ENCODE measurements at places on chromosomes 7 and 10.

DNA sequence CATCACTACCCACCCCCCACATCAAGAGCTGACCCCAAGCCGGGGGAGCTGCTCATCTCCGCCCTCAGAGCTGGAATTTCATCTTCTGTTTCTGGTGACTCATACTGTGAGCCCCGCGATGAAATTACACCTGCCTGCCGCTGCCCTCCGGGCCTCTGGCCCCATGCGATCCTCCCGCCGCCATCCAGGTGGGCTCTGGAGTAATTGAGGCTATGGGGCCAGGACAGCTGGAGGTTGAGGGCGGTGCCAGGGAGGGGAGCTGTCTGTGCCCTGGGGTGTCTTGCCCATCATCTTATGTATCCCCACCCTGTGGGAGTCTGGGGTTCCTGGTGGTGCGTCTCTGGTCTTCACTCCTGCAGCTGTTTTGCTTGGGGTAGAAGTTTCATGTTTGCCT lies 9.0 kb downstream of the GTF2IRD1 start:
- DNase-seq = no peak

GRCh38 chr7:149869867-149870266 lies 3.9 kb upstream of the ATP6V0E2 start:
- DNase-seq = no peak

DNA sequence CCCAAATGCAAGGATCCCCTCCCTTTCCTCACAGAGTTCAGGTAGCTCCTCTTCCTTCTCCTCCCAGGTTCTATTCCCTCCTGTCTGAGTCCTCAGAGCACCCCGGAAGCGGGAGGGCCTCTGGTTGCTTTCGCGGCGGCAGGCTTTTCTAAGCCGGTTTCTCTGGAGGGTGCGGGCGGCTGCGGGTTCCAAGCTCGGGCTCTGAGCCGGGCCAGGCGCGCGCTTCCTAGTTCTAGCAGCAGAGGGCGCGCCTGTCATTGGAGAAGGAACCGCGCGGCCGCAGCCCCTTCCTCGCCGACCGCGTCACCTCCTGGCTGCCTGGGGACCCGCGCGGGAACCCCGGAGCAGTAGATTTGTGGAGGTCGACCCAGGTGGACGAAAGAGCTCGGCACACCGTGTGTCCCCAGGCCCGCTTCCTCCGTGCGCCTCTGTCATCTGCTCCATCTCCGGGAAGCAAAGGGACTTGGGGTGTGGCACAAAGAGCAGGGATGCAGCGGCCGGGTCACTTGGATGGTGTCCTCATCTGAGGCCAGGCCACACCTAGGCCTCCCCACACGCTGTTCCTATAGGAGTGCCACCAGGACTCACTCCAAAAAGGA lies 389.0 kb upstream of the PODXL start:
- DNase-seq = no peak

- no peak for DNase-seq
Observed at GRCh38 chr10:120917521-120918250, 66.5 kb downstream of the WDR11 start.

GRCh38 chr7:124390301-124390700 lies 357.4 kb upstream of the TMEM229A start:
- no peak for DNase-seq

DNA sequence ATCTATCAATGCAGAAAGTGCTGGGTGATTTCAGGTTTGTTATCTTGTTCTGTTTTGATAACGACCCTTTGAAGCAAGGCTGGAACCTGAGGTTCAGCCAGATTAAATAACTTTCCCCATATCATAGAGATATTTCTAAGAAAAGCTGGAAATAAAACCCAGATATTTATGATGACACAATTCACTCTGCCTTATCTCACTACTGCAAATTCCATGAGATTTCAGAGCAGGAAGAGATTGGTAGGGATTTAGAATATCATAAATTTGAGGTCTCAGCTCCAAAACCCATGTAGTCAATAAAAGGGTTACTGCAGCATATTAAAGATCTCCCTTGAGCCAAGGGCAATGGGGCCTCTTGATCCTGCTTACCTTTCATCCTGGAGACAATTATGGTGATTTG lies 692.5 kb upstream of the IGFBP3 start:
- no peak for DNase-seq

DNA sequence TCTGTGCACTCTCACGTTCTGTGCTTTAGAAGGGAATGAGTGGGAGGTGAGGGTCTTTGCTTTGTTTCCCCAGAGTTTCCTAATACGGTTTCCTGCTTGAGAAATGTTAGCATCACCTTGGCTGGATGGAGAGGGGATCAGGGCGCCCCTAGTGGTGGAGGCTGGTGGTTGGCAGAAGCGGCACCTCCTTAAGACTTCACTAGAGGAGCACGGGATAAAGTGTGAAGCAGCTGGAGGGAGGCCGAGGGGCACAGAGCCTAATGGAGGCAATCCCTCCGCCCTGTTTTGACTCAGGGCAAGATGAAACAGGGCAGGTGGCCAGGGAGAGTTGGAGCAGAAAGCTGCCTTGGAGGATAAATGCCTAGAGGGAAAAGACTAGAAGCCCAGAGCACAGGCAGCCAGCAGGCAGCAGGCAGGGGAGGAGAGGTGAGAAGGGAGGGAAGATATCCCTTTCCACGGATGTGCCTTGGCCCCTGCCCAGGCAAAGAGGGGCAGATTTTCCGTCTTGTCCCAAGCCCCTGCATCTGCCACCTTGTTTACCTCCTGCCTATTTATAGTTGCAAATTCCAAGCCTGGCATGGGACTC lies 56.0 kb upstream of the BTRC start:
- DNase-seq = peak; percentile 5

DNA sequence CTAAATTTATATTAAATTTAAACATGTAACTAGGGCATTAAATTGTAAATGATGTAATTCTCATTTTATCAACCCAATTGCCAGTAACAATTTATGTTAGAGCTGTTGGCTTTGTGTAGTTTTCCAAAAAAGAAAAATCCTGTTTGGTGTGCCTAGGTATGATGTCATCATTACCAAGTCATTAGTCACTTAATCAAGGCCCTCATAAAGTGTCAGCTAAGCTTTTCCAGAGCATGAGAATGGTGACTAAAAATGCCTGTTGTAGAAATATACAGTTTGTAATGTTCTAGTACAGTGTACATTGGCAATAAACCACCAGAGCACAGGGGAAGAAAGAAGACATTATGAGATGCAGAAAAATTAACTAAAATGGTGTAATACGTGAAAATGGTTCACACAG lies 593.8 kb upstream of the ANKRD30A start:
- no peak for DNase-seq

GRCh38 chr7:120951826-120952225 lies 1.2 kb downstream of the ING3 start:
- DNase-seq = no peak

DNA sequence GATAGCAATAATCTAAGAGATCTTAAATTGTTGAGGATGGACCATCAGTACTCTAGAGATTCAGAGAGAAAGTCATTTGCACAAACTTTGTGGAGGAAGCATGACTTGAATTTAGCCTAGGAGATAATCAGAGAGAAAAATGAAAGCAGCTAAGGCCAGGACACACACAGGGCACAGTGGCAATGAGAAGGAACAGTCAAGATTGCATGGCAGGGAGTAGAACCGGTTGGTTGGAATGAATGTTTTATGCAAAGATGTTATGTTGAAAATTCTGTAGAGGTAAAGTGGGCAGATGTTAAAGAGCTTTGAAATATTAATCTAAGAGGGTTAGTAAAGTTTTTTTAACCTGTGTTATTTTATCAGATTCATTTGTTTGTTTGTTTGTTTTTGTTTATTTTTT lies 521.8 kb downstream of the GATA3 start:
- no peak for DNase-seq

DNA sequence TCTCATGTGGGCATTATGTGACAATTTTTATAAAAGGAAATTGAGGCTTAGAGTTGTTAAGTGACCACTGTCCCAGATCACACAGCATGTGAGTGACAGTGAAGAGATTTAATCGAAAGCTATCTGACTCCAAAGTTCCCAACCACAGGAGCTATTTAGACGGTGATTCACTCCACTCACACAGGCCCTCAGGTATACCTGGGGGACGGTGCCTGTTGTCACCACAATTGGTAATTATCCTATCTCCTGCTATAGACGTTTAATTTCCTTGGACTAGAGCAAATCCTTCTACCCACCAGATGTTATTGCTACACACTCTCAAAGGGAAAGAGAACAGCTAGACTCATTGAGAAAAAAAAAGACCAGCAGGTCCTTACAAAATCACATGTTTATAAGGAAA lies 145.5 kb downstream of the KLF6 start:
- DNase-seq = no peak

DNA sequence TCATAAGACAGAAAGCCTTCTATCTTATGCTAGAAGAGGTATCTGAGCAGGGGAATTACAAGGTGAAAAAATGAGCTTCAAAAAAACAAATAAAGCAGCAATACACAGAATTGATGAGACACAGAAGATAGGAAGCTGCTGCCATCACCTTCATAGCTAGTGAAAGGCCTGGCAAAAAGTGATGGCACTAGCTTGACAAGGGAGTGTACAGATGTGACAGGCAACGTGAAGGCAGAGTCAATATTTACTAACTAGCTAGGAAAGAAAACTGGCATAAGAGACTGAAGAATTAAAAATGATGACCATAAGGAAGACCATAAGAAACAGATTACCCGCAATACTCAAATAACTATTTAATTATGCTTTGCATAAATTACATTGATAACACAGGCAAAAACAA lies 9.4 kb downstream of the GPR22 start:
- no peak for DNase-seq

DNA sequence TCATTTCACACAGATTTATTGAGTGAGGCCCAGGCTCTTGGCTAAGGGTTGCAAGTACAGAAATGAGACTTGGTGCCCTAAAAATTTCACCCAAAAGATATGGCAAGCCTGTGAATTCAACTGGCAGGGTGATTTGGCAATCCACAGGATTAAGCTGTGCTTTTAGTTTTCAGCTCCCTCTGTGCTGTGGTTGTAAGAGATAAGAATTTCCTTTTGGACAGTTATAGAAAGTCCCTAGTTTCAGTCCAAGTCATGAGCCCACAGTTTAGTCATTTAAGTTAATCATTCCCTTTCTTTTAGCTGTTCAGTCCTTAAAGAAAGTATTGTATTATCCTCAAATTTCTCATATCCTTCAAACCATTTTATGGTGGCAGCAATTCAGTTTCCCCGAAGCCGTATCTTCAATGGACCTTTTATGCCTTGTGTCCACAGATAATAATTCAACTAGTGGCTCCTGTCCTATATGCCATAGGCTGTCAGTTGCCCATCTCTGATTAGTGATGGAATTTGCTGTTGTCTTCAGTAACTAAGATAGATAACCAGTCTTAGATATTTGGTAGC lies 73.4 kb upstream of the NAMPT start:
- DNase-seq = no peak

DNA sequence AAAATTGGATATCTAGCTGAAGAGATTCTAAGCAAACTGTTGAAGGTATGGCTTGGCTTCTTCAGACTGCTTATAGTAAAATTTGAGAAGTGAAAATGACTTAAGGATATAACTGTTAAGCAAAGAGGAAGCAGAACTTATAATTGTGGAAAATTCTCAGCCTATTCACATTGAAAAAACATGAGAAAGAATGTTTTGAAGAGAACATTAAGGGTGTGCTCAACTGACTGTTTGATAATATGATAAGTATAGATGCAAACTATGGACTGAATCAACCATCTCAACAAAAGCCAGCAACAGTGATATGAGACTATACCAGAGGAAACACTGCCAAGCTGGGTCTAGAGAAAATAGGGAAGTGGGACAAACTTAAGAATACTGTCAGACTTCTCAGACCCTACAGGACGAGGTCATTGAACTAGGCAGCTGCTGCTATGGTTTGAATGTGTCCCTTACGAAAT lies 133.1 kb upstream of the PPP1R3A start:
- no peak for DNase-seq

GRCh38 chr7:156309016-156309620 lies 331.5 kb upstream of the RNF32 start:
- no peak for DNase-seq

- no peak for DNase-seq
Observed at GRCh38 chr7:82335001-82335400, 108.6 kb downstream of the CACNA2D1 start.

- no peak for DNase-seq
Observed at GRCh38 chr7:68833422-68833821, 764.9 kb upstream of the AUTS2 start.

DNA sequence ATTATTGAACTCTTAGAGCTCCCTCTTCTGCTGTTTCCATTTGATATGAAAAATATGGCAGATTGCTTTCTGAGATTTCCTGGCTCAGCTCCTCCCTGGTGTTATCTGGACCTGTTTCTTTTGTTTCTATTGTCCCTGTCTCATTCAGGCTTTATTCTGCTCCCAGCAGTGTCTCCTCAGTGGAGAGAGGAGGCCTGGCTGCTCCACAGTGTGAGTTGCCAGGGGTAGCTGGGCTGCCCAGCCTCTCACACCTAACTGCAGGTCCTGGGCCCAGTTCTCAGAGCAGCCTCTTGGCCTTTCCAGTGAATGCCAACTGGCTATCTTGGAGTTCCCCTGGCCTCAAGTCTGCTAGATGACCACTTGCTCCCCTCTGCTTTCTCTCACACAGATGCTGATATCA lies 127.0 kb downstream of the VPS41 start:
- DNase-seq = no peak

DNA sequence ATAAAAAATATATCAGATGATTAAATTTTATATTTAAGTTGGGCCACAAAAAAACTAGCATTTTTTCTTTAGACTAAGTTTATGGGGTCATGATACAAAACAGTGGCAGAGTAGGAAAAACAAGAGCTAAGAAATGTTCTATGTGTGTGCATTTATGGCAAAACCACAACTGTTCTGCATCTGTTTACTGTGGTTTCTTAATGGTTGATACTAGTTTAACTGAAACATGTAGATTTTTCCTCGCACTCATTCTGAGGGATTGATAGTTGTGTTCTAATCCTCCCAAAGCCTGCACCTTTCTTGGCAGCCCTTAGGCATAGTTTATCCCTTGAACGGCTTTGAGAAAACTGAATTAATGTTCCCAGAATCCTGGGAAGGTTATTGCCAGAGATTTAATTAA lies 66.6 kb upstream of the PHYHIPL start:
- DNase-seq = no peak

DNA sequence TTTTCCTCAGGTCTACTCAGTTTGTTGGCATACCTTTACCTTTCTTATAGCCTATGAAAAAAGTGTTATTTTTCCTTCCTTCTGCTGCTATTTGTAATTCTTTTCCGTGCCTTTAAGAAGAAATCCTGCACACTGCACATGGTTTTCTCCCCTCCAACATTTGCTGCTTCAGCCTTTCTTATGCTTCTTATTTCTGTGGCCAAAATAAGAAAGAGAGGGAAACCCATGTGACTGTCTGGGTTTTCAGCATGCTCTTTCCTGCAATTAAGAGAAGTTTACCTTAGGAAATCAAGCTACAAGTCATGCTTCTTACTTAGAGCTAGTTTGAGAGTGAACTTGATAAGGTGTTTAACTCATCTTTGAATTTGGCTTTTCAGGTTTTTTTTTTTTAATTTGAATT lies 11.0 kb downstream of the TBC1D12 start:
- no peak for DNase-seq
